ENCODE measurements at places on chromosomes 1 and 21.

GRCh38 chr1:244114892-244115291 lies 63.8 kb downstream of the ZBTB18 start:
- no peak for DNase-seq

GRCh38 chr1:32933742-32934322 lies 30.8 kb downstream of the RNF19B start:
- no peak for DNase-seq

DNA sequence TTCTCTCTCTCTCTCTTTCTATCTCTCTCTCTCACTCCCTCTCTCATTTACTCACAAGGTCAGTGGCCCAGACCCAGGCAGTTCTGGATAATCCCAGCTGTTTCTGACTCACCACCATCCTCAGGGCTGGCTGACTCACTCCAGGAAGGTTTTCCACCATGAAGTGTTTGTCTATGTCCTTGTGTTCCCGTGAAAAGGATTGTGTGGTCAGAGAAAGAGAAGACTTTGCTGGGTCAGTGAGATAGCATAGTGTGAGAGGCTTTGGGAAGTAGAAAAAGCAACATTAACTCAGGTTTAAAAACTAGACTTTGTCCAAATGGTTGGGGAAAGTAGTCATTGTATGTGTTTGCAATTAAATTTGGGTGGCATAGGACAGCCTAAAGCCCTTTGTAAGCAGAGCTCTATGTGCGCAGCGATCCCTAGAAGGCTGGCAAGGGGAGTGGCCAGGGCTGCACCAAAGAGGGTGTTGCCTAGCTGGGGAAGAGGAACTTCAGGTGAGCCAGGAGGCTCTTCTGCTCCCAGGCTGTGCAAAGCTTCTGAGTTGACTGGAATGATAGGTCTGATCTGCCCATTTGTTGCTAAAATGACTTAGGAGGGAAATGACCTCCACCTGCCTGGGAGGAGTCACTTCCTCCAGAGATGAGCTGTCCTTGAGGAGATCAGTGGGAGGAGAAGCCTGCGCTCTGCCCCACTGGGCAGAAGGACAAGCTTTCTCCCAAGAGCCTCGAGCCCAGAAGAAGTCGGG lies 4.9 kb upstream of the CAPN2 start:
- peak; percentile 91 for DNase-seq

- no peak for DNase-seq
Measured at GRCh38 chr1:178954325-178954690, 71.4 kb upstream of the FAM20B start.

DNA sequence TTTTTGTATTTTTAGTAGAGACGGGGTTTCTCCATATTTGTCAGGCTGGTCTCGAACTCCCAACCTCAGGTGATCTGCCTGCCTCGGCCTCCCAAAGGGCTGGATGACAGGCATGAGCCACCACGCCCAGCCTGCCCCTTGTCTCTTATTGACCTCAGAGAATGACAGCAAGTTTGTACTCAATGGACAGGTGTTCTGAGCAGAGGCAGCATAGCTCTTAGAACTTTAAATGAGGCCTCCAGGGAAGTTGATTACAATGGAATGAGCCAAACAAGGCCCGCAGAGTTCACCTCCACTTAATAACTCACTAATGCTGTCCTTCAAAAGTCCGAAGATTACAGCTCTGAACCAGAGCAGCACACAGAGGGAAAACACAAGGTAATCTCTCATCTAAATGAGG lies 10.9 kb downstream of the TMPRSS2 start:
- DNase-seq: no peak

DNA sequence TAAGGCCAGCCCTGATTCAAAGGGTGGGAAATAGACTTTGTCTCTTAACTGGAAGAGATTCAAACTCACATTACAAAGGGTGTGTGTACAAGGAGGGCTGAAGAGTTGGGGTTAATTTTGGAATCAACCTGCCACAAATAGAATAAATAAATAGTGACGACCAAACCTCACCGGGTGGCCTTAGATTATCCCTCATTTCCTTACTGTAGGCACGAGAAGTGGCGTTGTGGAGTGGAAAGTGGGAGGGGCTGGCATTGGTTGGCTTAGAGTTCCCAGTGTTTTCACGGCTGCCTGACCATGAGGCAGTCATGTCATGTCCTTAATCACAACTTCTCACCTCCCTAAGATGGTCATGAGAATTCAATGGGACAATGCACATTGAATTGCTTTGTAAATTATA lies 21.3 kb upstream of the RUNX1 start:
- DNase-seq: no peak

DNA sequence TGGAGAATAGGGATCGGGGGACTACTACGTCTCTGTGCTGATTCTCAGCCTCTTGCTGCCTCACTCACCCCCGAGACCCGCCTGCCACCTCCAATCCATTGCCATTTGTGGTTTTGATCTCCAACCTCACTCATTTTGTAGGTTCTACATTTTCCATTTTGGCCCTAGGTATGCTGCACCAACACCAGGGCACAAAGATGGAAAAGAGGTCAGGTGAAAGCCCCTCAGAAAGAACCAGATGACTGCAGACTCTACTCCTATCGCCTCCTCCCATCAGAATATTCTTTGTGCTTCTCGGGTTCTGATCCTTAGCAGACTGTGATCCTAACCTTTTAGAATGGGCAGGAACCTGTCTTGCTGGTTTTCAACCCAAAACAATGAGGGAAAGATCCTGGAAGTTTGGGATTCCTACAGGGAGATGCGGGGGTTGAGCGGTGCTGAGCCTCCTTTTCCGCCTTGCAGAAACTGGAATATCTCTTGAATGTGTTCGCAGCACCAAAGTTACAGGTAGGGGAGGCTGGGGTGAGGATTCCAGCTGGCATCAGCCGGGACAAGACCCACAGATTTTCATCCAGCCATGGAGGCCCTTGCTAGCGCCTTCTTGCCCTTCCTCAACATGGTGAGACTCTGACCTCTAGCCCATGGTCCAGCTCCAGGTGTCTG lies 53.1 kb downstream of the RHBG start:
- no peak for DNase-seq

DNA sequence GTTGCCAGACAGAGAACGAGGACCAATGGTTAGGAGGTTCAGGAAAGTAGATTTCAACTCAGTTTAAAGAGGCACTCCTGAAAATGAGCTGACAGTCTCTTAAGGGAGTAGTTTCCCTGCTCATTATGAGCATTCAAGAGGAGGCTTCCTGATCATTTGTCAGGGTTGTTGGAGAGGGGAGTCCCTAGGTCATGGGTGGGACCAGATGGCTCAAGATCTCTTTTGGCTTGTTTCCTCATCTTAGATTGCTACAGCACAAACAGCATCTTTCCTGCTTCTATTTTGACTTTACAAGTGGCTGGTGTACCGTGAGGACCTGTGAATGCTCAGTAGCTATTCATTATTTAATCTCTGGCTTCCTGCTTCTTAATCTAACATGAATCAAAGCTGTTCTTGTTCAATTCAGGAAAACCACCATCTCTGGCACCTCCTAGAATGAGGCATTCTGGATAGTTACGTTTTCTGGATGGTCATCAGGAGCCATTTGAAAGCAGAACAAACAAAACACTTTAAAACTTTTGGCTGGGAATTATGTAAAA lies 47.6 kb downstream of the PEX14 start:
- DNase-seq: no peak

GRCh38 chr21:43703035-43703880 lies 15.7 kb upstream of the PDXK start:
- DNase-seq: no peak

- DNase-seq: no peak
Measured at GRCh38 chr1:46489169-46489637, 433 bp upstream of the DMBX1 start.

GRCh38 chr1:110262846-110263631 lies 52.9 kb downstream of the KCNC4 start:
- no peak for DNase-seq

Data from T47D (cell line).